ENCODE measurements at places on chromosomes 7 and 10.
A peak's percentile ranks its signal among the peaks of the same experiment; 100 is the strongest.

- no peak for DNase-seq
Observed at GRCh38 chr7:117220836-117221235, 102.0 kb downstream of the WNT2 start.

- no peak for DNase-seq
Observed at GRCh38 chr10:93498166-93498565, 1.8 kb downstream of the CEP55 start.

GRCh38 chr10:63595072-63595471 is 73.9 kb downstream of the REEP3 start:
- no peak for DNase-seq

GRCh38 chr10:69838853-69839252 is 37.1 kb downstream of the COL13A1 start:
- DNase-seq = no peak

GRCh38 chr7:83267141-83267631 is 104.5 kb upstream of the PCLO start:
- peak; percentile 34 for DNase-seq

DNA sequence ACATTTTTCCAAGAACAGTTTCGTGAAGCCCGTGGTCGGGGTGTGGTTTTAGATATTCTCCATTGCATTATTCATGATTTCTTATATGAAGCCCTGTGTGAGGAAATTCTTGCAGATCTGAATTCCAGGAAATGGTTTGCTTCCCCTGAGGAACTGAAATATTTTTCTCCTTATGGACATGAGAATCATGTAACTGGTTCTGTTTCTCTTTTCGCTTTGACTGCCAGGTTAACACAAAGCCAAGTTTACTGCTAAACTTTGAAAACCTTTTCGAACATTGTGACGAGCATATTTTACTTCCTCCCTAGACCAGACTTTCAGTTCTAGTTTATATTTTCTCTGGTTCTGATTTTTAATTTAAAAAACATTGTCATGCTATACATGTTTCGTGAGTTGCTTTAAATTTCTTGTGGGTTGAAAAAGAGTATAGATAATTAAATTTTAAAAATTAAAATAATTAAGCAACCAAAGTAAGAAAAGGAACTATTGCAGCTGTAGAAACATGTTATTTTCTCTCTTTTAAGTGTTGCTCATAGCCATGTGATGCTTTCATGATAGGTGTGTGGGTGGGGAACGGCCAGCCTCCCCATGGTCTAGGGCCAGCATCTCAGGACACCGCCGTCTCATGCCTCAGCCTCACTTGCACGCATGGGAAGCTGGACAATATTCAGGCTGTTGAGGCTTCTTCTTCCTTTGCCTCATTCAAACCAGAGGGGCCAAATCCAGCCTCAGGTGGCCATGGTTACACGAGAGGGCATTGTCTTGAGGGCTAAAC is 97.1 kb downstream of the CREB5 start:
- no peak for DNase-seq

GRCh38 chr10:11319990-11320602 is 291.4 kb downstream of the USP6NL start:
- DNase-seq = no peak

GRCh38 chr7:94939395-94939794 is 32.0 kb downstream of the PPP1R9A start:
- DNase-seq = no peak

DNA sequence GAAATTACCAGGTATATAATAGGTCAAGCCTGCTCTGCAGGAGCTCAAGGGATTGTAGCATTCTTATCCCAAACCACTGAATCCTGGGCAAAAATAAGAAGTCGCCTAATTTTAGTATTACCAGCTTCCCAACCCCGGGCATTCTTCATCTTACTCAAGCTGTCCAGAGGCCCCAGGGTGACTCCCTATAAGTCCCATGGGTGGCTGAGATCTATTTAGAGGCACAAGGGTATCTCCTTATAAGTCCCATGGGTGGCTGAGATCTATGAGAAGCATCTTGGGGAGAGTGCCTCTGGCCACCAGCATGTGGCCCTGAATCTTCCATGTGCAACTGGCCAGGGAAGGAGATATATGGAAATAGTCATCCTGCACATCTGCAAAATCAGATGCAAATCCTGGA is 38.9 kb downstream of the PRSS2 start:
- no peak for DNase-seq

DNA sequence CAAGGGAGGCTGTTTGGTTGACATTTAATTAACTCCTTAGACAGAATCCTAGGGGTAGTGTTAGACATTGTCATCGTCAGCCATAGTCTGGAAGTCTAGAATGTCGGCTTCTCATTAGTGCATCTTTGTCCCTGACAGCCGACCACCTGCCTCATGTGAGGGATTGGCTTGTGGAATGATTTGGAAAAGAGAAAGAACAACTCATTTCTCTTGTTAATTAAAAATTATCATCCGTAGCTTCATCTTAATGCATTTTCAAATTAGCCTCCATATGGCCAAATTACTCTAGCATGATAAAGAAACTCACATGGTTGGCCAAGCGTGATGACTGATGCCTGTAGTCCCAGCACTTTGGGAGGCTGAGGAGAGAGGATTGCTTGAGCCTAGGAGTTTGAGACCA is 97.7 kb upstream of the PARD3 start:
- no peak for DNase-seq

Measured in DMS53 (cell line).